ENCODE measurements at places on chromosomes 13 and 19.

GRCh38 chr13:29711776-29712175 is 116.3 kb upstream of the SLC7A1 start:
- DNase-seq = no peak

DNA sequence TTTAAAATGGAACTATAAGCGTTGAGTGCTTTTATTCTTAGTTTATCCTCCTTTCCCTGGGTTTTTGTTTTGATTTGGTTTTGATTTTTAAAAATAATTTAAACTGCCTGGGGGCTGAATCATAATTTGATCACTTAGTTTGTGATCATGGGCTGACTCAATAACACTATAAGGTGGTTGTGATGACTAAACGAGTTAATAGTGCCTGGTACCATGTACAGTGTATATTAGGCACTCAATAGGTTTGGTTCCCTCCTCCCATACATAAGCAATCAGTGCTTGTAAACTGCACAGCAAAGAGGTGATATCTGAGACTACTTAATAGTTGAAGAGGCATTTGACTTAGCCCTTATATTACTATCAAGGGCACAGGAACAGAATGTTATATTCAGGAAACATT is 200.9 kb upstream of the RFC3 start:
- DNase-seq = no peak

DNA sequence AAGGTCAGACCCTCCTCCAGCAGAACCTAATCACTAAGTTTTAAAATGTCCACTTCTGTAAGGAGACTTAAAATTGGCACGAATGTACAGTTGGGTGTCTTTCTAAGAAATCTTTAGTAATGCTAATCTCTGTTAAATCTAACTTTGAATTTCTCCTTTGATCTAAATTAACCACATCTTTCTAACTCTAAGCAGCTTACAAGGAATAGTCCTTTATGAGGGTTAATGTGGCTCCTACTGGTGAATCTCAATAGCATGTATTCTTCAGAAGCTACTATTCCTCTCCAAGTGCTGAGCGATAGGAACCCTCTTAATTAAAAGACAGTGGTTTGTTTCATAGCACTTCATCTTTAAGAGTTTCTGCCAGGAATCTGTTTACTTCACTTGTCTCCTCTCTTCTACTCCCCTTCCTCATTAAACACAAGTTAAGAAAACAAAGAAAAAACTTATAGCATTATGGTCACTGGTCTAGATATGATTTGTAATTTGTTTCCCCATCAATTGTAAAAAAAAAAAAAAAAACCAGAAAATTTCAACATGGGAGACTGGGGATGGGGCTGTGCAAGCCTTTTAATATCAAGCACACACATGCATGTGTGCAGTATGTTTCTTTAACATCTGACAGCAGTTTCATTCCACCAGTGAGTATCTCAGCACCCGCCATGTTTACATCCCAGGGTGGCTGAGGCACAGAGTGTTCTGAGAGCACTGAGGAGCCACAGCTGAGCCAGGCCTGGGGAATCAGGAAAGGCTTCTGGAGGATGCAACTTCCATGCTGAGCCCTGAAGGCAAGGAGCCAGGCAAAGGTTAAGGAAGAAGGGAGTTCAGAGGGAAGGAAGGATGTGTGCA is 57.7 kb downstream of the ATP7B start:
- DNase-seq = no peak

GRCh38 chr19:12687496-12688196 is at the start of gene GNG14:
Gene GNG14 (plus strand): TSS chr19:12687998. CDS start chr19:12688049, 51 bp downstream.
- DNase-seq = no peak

- DNase-seq = no peak
These were observed 241.1 kb upstream of the ATXN8OS start for GRCh38 chr13:69866555-69866954.

- no peak for DNase-seq
These were observed 13.5 kb downstream of the CRYL1 start for GRCh38 chr13:20512042-20512683.
